Endothelial cell of umbilical vein (primary cell): ENCODE measurements at places on chromosomes 7 and 10.

DNA sequence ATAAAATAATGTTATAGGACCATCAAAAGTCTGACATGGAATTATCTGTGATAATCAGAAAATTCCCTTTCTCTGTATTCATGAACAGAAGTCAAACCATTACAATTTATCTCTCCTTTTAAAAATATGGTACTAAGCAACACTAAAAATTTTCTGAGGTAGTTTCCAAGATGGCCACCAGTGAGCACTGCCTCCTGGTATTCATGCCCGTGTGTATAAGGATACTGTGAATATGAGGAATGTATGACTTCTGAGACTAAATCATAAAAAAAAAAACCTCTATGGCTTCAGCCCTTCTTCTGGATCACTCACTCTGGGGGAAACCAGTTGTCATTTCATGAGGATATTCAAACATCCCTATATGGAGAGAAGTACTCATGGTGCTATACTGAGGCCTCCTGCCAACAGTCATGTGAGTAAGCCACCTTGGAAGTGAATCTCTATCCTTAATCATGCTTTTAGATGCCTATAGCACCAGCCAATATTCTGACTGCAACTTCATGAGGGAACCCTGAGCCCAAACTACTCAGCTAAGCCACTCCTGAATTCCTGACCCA is 41.1 kb downstream of the SIRT1 start:
- DNase-seq = no peak

- DNase-seq = peak; percentile 58
These were observed 147.7 kb upstream of the BMPER start for GRCh38 chr7:33757563-33758165.

- DNase-seq = no peak
These were observed 16.4 kb downstream of the HOXA1 start for GRCh38 chr7:27079234-27079975.

DNA sequence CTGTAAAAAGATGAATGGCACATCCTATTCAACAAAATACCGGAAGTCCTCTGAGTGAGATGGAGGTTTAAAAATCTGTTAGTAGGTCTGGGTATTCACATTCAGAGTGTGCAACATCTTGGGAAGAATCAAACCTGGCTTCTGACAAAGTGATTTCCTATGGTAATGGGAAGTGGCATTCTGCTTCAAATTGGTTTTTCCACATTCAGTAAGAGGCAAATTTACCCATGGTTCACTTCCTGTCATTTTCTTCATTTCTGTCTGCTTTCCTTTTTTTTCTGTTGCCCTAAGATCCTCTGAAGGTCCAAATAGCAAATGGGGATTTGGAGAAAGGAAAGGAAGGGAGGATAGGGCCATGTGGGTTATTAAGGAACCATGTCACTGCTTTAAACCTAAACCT is 218.3 kb downstream of the DOCK4 start:
- DNase-seq = no peak

- DNase-seq = no peak
These were observed 1006.6 kb upstream of the LRRN3 start for GRCh38 chr7:110084181-110084807.

GRCh38 chr10:52280051-52280450 is 34.0 kb upstream of the DKK1 start:
- DNase-seq = peak; percentile 44

- no peak for DNase-seq
These were observed 128.6 kb downstream of the ICA1 start for GRCh38 chr7:8133188-8133848.

GRCh38 chr10:16360001-16360400 is 76.8 kb upstream of the PTER start:
- DNase-seq = no peak

GRCh38 chr10:78188446-78188845 is 154.8 kb downstream of the RPS24 start:
- peak; percentile 53 for DNase-seq

DNA sequence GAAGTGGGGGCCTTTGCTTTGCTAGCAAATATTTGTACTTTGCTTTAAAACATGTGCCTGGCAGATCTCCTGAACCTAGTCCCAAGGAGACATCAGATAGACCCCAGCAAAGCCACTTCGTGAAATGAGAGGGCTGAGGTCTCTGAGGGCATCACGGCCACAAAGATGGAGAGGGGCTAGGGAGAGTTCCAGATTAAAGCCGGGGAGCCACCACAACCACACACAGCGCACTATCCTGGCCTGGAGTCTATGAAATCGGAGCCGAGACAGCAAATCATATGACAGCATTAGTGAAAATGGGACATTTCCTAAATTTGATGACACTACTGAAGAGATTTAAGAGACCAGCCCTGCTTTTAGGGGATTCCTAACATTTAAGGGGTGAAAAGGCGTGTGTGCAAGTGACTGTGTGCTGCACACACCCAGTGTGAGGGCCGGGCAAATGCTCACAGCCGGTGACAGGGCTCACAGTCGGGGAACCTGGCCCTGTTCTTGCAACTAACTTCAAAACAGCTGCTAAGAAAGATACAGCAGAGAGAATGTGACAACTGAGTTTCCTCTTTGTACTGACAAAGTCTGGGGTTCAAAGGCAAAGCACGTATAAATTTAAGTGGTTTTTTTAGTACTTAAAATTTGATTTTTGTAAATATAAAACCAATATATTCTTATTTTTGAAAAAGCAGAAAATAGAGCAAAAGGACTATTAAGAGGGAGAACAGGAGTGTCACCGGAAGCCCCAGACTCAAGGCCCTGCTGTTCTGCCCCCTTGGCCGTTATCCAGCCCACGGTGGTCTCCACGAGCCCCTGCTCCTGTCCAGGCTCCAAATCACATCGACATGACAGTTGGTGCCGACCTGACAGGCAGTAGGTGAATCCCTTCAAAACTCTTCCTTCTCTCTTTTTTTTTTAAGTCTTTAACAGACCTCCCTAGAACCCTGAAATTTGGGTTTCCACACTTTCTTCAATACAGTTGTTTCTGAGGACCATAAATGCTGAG is 49.5 kb downstream of the VIPR2 start:
- no peak for DNase-seq

DNA sequence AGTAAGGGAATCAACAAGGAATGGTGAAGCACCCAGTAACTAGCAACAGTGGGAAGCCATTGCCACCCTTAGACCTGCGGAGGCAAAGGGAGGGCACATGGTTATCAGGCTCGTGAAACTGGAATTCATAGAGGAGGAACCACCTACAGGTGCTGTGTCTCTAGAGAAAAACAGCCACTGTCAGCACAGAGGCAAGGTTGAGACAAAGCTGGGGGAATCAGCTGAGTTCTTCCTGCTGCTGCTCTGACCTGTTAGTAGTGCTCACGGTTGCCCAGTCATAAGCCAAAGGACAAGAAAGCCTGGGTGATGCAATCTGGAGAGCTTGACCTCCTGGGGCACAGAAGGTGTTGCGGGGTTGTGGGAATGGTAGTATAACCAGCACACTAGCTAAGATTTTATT is 110.1 kb downstream of the TPST1 start:
- no peak for DNase-seq

- peak; percentile 66 for DNase-seq
These were observed 5.2 kb upstream of the HOXA2 start for GRCh38 chr7:27107391-27108381.

GRCh38 chr7:130324306-130324943 is 20.2 kb upstream of the CPA5 start:
- no peak for DNase-seq

DNA sequence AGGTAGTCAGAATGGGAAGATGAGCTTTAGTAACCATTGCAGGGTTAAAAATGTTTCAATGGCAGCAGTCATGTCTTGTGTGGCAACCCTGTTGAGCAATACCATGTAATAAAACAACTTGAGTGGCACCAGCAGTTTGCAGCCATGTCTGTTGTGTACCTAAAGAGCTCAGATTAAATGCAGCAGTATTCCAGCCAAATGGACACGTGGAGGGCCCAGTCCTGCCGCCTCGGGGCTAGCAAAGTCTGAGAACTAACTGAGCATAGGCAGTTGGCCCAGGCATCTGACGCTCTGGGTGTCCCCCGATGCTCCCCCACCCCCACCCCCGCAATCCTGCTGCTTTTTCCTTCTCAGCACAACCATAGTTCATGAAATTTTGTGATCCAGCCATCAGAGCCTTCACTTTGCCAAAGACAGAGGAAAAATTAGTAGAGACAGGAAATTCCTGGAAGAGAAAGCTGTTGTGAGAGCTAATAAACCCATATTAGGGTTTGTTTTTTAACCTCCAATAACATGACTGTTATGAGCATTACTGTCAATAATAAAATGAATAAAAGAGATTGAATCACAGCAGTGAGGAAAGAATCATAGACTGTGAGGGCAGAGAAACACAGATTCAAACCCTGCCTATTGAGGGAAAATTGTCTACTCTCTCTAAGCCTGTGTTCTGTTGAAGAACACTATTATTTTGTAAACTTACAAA is 220.6 kb upstream of the RHOBTB1 start:
- peak; percentile 45 for DNase-seq

- DNase-seq = no peak
These were observed 221.5 kb downstream of the INHBA start for GRCh38 chr7:41481353-41481752.

DNA sequence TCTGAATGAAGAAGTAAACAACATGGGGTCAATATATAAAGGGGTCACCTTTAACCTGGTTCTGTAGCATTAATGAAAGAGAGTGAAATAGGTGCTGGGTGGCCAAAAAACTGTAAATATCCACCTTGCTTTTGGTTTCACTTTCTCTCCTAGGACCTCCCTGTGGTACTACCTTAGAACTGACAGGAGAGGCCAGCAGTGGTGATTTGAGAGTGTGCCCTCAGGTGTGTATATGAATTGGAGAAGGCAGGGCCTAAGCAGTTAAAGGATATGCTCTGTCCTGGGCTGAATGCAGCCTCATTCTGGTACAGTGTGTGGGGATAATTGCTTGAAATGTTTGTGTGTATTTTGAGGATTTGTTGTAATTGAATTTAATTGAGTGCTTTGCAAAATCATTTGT is 62.0 kb downstream of the BBS9 start:
- no peak for DNase-seq

GRCh38 chr10:52740913-52741675 is 31.5 kb downstream of the MBL2 start:
- peak; percentile 52 for DNase-seq

DNA sequence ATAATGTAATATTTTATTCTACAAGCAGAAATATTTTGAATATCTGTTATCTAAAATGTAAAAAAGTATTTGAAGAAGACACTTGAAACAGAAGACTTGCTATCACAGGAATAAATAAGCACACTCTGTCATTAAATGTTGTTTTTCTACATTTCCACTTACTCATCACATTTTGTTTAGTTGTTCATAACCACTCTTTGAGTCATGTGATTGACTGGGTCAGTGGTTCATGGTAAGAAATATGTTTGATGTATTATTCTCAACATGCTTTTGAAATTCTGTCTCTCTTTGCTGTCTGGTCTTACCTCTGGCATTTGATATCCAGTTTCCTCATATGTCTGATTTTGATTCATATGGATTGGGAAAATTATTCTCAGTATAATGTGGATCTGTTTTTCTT is 171.8 kb downstream of the SUGCT start:
- peak; percentile 69 for DNase-seq

- DNase-seq = no peak
These were observed 167.4 kb upstream of the SH2B2 start for GRCh38 chr7:102119213-102119651.

GRCh38 chr7:10121631-10122030 is 852.0 kb upstream of the PHF14 start:
- DNase-seq = peak; percentile 63

DNA sequence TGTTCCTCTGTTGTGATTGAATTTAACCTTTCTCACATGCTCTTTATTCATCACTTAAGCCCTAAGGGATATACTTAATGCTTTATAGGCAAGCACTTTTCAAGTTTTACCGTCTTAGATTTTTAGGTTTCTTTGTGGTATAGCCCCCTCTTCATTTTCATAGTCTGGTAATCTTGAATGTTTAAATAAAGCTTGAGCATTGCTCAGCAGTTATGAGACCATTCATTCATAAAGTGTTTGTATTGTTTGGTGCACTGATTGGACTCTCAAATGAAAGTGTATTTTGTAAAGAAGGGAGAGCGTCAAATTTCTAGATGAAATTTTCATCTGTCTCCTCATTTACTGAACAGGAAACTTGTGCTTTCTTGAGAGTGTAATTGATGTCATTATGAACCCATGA is 25.2 kb downstream of the TASOR2 start:
- DNase-seq = no peak
